ENCODE measurements at places on chromosomes 12 and 14.

GRCh38 chr12:122012184-122012583 lies 9.5 kb upstream of the BCL7A start:
- DNase-seq, result no peak

DNA sequence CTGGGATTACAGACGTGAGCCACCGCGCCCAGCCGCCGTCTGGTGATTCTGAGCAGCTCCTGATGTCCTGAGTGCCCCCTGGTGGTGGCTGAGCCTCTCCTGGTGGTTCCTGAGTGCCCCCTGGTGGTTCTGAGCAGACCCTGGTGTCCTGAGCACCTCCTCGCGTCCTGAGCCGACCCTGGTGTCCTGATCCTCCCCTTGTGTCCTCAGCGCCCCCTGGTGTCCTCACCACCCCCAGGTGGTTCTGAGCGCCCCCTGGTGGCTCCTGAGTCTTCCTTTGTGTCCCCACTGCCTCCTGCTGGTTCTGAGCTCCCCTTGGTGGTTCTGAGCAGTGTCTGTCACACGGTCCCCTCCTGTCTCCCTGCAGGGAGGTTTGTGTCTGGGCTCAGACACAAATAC lies 1304.9 kb downstream of the TMEM121 start:
- DNase-seq, result no peak

DNA sequence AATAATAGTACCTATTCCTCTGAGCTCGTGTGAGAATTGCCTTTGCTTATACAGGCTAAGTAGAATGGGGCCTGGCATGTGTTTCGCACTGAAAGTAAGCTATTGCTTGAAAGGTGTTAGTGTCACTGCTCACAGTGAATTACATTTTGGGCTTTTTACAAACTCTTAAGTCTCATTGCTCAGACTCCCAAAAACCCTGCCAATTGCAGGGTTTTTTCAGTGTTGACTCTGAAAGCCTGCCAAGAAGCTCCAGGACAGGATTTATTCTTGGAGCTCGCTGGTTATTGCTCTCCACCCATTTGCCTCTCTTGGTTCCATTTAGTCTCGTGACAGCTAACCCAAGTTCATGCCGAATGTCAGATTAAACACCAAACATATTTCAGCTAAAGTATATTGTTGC lies 39.8 kb downstream of the NOPCHAP1 start:
- DNase-seq, result no peak

GRCh38 chr14:84017495-84017894 lies 1512.4 kb upstream of the FLRT2 start:
- no peak for DNase-seq

- DNase-seq, result no peak
These were observed 9.8 kb upstream of the C12orf42 start for GRCh38 chr12:103505371-103506236.

DNA sequence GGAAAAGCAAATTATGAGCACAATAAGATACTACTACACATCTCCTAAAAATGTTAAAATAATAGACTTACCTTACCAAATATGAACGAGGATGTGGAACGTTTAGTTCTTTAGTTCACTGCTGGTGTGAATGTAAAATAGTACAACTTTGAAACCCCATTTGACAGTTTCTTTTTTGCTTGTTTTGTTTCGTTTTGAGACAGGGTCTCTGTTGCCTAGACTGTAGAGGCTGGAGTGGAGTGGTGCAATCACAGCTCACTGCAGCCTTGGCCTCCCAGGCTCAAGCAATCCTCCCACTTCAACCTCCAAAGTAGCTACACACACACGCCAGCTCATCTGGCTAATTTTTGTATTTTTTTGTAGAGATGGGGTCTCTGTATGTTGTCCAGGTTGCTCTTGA lies 136.4 kb upstream of the FAR2 start:
- no peak for DNase-seq

GRCh38 chr14:71539650-71540285 lies 392.5 kb upstream of the RGS6 start:
- DNase-seq, result no peak

GRCh38 chr14:20219033-20219432 lies 4.5 kb upstream of the OR11H6 start:
- no peak for DNase-seq

- DNase-seq, result no peak
These were observed 28.8 kb upstream of the CEP83 start for GRCh38 chr12:94488463-94488862.

DNA sequence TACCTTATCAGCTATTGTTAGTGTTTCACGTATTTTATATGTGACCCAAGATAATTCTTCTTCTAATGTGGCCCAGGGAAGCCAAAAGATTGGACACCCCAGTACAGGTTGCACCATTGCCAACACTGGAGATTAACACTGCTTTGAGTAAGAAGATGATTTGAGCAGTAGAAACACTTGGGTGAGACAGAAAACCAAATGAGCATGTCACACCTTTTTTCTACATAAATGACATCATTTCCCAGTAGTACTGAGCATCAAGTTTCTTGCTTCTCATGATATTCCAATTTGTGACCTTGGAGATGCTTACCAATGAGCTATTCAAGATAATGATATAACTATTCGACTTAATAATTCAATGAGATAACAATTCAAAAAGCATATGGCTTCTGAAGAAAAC lies 140.0 kb downstream of the LLPH start:
- no peak for DNase-seq

- DNase-seq, result no peak
These were observed 196.2 kb downstream of the ITPR2 start for GRCh38 chr12:26636710-26637328.

- DNase-seq, result peak; percentile 27
These were observed 168.8 kb upstream of the BCL2L14 start for GRCh38 chr12:11901701-11902524.

GRCh38 chr12:113823816-113824215 lies 142.3 kb downstream of the RBM19 start:
- DNase-seq, result no peak

GRCh38 chr14:36214476-36215216 lies 38.1 kb upstream of the PTCSC3 start:
- no peak for DNase-seq

- DNase-seq, result no peak
These were observed 8.4 kb downstream of the HOXC8 start for GRCh38 chr12:54017027-54017788.

- DNase-seq, result no peak
These were observed 11.8 kb downstream of the ALG10B start for GRCh38 chr12:38328306-38328895.

DNA sequence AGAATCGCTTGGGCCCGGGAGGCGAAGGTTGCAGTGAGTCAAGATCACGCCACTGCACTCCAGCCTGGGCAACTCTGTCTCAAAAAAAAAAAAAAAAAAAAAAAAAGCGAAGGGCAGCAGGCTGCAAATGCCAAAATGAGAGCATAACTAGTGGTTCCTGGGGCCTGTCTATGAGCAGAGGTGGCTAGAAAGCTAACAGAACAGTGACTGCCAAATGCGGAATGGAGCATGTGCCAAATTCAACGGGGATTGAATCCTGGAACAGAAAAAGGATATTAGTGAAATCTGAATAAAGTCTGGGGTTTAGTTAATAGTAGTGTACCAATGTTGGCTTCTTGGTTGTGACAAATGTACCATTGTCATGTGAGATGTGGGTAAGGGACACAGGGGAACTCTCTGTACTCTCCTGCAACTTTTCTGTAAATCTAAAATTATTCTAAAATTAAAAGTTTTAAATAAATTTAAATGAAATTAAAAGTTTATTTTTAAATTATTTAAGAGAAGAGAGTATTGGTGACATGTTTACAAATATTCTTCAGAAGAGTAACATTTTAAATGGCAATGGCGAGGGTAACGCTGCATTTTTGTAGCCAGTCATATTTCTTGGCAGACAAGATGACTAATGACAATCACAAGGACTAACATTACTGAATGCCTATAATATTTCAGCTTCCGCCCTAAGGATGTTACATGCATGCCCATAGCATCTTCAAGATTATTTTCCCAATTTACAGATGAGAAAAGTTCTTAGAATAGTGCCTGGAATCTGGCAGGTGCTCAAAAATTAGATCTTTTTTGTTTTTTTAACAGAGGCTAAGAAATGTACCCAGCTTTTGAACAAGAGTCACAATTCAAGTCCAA lies 28.9 kb upstream of the NUDT4 start:
- DNase-seq, result no peak

GRCh38 chr12:132558861-132559623 lies 51.3 kb downstream of the LRCOL1 start:
- no peak for DNase-seq

- no peak for DNase-seq
These were observed 208.0 kb upstream of the DIO2 start for GRCh38 chr14:80419345-80419744.

- DNase-seq, result no peak
These were observed 161.0 kb downstream of the CNTN1 start for GRCh38 chr12:40853221-40853620.

DNA sequence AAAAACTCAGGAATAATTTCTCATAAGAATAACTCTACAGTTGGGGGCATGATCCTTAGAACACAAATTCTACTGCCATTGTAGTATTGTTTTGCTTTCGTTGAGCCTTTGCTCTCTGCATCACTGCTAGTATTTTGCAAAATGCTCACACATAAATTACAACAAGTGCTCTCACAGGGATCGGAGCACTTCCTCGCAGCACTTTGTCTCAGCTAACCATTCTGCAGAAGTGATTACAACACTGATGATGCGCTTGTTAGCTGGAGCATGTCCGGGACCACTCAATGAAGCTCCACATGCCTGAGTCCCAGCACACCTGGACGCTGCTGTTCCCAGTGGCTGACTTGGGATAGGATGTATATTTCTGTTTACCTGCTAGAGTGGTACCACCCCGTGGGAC lies 31.6 kb downstream of the MOAP1 start:
- no peak for DNase-seq
